ENCODE measurements at places on chromosomes 6 and 20.

GRCh38 chr6:34300332-34300751 lies 51.5 kb upstream of the SMIM29 start:
- DNase-seq: no peak

DNA sequence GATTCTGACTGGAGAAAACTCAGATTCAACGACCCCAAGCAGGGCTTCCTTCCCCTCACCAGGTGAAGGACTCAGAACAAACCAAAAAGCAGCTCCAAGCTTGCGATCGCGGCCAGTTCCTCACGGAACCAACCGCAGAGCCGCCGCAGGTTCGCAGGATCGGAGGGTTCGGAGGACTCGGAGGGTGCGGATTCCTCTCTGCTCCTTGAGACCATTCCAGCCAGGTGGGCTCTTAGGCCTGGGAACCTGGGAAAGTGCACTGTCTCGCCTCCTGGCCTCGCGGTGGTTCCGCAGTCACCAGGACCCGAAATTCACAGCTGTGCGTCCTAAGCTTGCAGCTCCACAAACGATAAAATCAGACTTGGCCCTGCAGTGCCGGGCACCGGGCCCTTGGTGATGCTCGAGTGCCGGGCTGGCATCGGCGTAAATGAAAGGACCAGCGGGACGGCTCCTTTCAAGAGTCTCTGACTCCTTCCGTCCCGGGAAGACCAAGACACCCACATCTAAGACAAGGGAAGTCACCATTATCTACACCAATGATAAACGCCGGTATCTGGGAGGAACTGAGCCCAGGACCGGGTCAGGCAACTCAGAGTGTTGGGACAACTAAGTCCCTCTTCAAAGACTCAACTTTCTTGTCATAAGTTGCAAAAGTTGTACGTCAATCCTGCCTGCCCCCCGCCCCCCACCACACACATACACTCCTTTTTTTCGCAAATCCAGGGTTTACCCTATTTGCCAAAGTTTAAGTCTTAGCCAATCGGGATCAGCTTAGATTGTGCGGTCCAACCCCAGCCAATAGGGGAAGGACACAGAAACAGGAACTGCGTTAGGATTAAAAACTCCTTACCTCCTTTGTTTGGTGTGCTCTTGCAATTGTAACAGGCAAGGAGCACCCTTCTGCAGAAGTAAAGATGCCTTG lies 69.8 kb upstream of the PRSS16 start:
- no peak for DNase-seq

DNA sequence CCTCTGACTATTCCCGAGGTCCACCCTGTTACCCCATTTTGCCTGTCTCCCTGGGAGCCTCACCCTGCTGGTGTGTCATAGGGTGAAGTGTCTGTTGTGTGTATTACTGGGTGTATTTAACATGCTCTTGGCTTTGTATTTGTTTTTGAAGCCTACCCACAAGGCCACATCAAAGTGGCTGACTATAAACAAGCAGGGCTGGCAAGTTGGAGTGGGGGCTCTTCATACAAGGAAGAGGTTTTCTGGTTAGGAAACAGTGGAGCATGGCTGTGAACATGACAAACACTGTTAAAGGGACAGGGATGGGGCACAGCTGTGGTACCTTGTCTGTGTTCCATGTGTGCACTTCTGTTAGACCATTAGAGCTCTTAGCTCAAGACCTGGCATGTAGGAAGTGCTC lies 26.3 kb downstream of the HECA start:
- DNase-seq: no peak

DNA sequence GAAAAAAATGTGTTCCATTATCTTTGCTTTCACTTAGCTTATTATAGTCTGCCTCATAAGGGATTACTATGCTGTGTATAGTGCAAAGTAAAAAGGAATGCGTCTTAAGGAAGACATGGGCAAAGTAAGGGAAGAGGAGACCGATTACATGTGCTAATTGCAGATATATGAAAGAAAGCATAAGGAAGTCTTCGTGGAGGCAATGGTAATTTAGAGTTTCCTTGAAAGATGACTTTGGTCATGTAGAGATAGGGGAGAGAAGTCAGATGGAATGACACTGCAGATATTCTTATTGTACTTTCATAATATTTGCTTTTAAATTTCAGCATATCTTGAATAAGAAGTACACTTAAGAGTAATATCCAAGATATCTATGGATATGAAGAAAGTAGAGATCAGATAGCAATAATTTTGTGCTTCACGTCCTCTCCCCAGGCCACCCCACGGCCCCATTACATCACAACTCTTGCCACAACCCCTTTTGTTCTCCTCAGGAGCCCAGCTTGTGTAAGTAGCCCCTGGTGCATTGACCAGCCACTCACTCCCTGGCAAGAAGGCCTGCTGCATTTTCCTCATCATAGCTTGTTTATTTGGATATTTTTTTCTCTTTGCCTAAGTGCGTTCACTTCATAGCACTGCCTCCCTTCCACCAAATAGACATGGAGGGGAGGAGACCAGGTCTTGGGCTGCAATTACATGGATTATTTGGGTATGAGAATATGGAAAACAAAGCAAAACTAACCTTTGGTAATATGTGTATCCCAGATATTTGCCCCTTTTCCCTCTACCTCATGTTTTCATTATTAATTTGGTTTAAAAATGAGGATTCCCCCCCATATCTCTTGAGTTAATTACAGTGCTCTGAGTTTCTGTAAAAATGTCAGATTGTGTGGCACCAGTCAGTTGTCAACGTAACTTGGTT lies 30.7 kb upstream of the COL10A1 start:
- no peak for DNase-seq

DNA sequence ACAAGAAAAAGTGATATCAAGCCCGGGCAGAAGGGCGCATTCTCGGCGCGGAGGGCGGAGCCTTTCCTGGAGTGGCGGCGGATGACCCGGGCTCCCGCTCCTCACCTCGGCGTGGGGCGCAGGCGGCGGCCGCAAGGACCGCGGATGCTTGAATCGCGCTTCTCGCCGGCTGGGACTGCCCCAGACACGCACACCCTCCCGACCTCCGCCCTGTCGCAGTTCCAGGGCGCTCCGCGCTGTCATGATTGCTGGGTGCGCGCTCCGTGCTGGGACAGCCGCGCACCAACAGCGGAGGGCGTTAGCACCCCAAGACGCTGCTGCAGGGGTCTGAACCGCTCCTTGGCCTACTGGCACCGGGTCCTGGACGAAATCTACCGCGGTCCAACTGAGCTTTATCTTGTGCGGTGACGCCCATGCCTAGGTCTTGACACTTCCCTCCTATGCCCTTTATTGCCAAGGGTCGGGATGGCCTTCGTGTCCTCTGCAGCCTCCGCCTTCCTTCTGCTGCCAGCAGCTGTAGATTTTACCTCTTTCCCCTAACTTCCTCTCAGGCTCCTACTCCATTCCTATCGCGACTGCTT lies 43.3 kb downstream of the IRAK1BP1 start:
- no peak for DNase-seq

DNA sequence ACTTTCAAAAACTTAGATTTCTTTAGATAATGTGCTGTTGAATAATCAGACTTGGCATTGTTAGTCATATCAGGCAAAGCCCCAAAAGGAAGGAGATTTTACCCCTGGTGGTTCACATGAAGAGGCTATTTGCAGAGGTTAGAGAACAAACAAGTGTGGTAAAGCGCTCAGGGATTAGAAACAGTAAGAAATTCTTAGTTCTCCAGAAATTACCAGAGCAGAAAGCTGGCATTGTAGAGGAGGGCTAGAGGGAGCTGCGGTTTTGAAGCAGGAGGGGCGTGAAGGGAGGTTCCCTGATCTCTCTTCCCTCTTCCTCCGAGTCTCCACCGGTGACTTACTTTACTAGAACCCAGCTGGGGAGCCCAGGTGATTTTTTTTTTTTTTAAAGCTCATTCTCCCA lies 10.2 kb downstream of the MYO6 start:
- DNase-seq: no peak

DNA sequence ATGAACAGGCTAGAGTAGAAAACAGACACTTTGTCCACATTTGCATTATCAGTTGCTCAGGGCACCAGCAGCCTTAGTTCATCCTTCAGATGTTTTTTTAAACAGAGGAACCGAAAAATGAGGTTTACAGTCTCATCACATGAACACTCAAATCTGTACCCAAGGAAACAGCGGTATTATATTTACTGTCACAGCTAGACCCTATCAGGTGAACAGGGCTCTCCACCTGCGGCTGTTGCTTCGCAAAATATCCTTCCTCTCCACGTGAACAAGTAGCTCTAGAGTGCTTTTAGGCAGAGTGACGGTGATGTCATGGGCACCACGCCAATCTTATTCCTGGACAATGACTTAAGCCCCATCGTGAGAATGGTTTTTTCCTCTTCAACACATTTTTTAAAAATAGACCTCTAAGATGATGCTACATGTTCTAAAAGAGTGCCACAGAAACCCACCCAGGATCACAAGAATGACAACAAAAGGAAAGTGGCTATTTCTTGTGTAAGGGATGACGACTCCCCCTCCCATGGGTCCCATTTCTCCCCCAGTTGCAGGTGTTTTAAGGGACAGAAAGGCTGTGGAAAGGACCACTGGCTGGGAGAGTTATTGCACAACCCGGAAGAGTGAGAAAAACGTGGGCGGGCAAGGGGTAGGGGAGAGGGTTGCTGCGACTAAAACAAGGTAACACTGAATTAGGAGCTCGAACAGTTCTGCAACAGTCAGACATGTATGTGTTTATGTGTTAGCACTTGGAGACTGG lies 77.7 kb downstream of the EFHC1 start:
- peak; percentile 38 for DNase-seq

DNA sequence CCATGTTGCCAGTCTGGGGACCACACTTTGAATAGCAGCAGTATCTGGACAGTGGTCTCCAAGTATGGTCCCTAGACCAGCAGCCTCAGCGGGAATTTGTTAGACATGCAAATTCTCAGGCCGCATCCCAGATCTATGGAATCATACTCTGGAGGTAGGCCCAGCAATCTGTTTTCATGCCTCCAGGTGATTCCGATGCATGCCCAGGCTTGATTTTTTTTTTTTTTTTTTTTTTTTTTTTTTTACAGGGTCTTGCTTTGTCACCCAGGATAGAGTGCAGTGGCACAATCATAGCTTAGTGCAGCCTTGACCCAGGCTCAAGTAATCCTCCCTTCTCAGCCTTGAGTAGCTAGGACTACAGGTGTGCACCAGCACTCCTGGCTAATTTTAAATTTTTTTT lies 682 bp upstream of the SLA2 start:
- DNase-seq: no peak

DNA sequence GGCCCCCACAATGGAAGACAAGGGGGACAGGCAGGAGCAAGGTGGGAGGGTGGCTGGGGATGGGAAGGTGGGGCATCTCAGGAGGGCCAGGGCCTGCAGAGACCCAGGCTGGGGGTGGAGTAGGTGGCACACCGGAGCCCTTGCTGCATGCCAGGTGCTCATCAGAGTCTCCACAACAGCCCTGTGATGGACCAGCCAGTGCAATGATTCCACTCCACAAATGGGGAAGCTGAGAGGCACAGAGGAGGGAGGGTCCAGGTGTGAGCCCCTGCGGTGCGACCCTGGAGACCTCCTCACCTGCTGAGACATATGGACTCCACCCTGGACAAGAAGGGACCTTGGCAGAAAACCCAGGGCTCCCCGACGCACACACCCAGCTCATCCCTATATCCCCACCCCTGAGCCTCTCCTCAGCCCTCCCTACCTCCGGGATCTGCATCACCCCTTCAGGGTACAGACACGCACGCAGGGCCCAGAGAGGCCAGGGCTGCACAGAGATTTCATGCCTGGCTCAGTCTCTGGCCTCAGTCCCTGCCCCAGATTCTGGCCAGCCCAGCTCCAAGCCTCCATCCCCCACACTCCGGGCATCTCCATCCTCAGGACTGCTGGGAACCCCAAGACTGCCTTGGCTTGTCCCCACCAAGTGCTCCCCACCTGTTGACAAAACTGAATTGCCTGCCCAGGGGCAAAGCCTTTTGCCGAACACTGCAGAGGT lies 7.1 kb upstream of the GRM4 start:
- DNase-seq: no peak

DNA sequence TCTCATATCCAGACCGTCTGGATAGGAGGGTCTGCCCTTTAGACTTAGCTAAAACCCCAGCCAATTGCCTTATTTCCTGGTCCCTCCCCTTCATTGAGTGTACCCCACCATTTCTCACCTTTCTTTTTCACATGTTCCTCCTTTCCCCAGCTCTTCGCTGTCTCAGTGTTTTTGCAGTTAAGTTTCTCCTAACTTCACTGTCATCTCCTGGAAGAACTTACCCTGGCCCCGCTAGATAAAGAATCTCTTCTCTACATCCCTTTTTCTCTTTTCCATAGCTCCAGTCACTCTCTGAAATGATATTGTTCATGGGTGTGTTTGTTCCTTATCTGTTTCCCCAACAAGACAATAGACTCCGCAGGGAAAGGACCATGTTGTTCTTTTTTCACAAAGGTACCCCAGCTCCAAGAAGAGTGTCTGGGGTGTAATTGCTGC lies 208.8 kb downstream of the TSHZ2 start:
- DNase-seq: no peak

GRCh38 chr20:41142245-41142644 lies 4.9 kb downstream of the PLCG1 start:
- DNase-seq: no peak

- no peak for DNase-seq
These were observed 267.9 kb downstream of the ADGRG6 start for GRCh38 chr6:142569676-142570075.

- DNase-seq: no peak
These were observed 167.0 kb upstream of the MYLIP start for GRCh38 chr6:15961635-15962448.

DNA sequence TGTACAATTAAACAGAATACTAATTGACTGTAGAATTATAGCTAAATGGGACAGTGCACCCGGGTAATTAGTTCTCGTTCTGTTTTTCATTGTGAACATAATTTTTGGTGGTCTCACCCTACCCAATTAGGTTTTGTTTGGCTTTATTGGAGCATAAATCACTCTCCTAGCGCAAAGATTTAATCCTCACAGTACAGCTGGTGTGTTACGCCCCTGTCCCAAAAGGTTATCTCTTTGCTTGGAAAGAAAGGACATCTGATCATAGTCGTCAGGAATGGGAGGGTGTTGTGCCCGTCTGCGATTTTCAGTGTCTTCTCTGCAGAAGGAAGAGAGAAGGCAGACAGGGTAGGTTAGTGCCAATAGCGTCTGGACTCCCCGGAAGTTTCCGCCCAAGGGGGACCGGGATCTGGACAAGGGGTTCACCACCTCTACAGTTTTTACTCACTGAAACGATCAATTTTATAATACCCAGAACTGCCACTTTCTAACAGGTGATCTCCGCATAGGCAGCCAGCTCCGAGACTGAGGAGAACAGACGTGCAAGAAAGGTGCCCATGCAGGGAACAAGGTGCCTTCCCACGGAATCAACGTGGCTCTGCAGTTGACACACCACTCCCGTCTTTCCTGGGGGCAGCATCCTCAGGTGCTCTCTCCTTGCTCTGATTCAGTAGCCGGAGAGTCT lies 617.4 kb upstream of the CDH4 start:
- no peak for DNase-seq

DNA sequence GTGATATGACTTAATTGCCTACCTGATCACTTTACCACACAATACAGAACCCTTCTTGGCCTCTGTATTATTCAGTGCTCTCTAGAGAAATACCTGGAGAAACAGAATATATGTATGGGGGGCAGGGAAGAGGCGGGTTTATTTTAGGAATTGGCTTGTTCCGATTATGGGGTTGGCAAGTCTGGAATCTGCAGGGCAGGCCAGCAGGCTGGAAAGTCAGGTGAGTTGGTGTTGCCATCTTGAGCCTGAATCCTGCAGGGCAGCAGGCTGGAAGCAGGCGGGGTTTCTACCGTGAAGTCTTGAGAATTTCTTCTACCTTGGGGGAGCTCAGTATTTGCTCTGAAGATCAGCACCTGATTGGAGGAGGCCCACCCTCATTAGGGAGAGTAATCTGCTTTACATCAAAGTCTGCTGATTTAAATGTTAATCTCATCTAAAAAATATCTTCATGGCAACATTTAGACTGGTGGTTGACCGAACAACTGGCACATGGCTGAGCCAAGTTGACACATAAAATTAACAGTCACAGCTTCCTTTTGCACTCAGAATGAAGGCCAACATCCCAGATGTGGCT lies 193.9 kb downstream of the ZDHHC14 start:
- DNase-seq: no peak

All from NCI-H1417 treated with DMSO at 0.1 percent for 48 hours (cell line).